ENCODE measurements at places on chromosomes 7 and 10.
A peak's percentile ranks its signal among the peaks of the same experiment; 100 is the strongest.

GRCh38 chr7:20742913-20743312 is 43.8 kb downstream of the SP8 start:
- DNase-seq = no peak

DNA sequence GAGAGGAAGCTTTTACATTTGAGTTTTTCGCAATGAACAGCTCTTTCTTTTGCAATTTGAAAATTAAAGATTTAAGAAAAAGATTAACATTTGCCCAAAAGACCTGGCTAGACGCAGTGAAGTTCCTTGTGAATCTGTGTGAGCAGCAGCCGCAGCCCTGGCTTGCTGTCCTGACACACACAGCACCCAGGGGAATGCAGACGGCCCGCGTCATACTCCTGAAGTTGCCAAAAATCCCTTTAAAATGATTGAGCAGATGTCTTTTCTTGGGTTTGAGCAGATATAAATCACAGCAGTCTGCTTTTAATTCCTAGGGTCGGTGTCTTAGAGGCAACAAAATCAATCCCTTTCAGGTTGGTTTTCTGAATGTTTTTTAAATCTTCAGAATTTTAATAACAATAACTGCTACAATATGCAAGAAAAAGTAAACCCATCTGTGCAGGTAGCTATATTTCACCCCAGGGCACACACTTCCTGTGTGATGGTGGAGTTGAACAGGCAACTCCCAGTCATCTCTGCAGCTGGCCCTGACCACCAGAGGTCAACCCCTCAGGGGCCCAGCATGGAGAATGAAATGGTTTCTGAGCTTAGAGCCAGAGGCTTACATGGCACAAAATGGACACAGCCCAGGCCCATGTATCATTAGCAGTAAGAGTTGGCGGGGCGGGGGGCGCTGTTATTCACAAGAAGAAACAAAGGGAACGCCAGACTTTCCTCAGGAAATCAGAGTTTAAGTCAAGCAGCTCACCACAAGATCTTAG is 32.2 kb upstream of the TRIL start:
- no peak for DNase-seq

GRCh38 chr7:74013539-74014272 is 14.3 kb upstream of the ELN start:
- DNase-seq = peak; percentile 68

- DNase-seq = no peak
These were observed 38.8 kb upstream of the SHH start for GRCh38 chr7:155850766-155851678.

GRCh38 chr7:50507898-50508470 is 57.2 kb downstream of the DDC start:
- DNase-seq = no peak

GRCh38 chr7:151633516-151633812 is 113.8 kb upstream of the RHEB start:
- DNase-seq = no peak

- no peak for DNase-seq
These were observed 549.6 kb downstream of the HTR7 start for GRCh38 chr10:90308223-90308622.

- no peak for DNase-seq
These were observed 563.3 kb downstream of the NRG3 start for GRCh38 chr10:82438277-82438676.

- no peak for DNase-seq
These were observed 43.9 kb upstream of the GRB10 start for GRCh38 chr7:50826371-50827172.

DNA sequence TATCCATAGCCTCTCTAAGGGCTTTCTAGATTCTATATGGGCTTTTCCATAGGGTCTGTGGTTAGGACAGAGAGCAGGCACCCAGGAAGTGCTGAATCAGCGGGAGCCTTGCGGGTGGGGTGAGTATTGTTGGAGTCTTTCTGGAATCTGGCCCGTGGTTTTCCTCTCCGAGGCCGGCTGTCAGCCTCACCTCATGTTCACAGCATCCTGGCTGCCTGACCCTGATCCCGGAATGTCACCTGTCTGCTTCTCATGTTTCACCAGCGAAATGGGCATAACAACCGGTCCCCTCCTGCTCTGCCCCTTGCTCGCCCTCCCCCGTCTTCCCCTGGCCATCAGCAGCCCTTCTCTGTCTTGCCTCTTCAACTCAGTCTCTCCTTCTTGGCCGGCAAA is 36.5 kb downstream of the DDIT4 start:
- DNase-seq = peak; percentile 89

GRCh38 chr10:115845921-115846320 is 427.1 kb downstream of the GFRA1 start:
- DNase-seq = no peak

DNA sequence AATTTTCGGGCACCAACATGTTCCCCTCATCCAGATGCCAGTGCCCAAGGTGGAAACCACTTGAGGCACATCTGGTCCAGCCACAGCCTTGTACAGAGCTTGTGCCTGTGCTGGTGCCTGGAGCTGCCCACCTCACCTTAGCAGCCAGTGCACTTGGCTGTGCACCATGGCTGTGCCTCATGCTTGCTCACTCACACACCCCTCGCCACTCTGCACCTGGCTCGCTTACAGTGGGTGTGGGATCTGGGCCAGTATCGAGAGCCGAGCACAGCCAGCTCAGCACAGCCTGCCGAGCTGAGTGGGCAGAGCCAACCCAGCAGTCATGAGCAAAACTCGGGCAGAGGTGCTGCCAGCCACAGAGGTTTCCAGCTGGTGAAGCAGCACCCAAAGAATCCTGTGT is 139.9 kb upstream of the NUPR2 start:
- DNase-seq = no peak

DNA sequence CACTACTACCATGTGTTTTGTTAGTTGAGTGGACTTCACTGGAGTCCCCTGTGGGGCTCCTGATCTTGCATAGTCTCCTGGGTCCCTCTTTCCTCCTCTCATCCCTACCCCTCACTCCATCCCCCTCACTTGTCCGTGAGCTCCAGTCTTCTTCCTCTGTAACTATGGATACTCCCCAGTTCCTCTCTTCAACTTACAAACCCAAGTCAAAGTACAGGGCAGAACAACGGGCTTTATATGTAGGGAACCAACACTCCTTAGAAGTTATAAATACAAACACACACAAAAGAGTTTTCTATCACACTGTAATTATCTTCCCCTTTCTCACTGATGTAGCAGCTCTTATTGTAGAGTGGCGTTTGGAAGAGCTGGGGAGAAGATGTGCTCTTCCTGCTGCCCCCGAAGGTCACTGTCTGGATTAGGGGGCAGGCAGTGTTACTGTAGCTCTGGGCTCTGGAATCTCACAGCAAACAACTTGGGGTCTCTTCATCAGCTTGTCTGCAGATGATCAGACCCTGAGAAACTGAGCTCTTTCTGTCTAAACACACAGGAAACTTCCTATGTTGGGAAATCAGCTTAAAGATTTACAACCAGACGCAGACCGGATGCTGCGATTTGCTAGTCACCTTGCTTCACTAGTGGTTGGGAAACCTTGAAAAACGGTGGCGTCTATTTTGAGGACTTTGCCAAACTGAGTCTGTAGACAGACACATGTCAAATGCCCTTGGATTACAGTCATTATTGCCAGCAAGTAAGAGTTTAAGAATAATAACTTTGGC is 13.6 kb downstream of the SNX10 start:
- DNase-seq = no peak

DNA sequence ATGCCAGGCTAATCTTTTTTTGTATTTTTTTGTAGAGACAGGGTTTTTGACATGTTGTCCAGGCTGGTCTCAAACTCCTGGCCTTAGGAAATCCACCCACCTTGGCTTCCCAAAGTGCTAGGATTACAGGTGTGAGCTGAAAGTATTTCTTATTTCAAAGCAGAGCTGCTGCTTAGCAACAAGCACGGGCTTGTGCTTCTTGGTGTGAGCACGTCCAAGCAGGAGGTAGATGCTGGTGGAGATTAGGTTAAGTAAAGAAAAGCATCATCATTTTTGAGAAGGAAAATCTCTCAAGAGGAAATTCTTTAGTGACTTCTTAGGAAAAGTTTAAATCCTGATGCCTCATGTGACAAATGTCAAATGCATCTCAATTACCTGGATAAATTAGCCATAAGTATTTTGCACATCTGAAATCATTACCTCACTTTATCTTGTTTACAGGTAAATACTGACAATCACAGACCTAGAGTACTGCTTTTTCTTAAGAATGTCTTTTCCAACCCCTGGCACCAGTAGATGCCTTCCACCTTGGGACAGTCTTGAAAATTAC is 431.8 kb upstream of the FZD8 start:
- DNase-seq = peak; percentile 55

DNA sequence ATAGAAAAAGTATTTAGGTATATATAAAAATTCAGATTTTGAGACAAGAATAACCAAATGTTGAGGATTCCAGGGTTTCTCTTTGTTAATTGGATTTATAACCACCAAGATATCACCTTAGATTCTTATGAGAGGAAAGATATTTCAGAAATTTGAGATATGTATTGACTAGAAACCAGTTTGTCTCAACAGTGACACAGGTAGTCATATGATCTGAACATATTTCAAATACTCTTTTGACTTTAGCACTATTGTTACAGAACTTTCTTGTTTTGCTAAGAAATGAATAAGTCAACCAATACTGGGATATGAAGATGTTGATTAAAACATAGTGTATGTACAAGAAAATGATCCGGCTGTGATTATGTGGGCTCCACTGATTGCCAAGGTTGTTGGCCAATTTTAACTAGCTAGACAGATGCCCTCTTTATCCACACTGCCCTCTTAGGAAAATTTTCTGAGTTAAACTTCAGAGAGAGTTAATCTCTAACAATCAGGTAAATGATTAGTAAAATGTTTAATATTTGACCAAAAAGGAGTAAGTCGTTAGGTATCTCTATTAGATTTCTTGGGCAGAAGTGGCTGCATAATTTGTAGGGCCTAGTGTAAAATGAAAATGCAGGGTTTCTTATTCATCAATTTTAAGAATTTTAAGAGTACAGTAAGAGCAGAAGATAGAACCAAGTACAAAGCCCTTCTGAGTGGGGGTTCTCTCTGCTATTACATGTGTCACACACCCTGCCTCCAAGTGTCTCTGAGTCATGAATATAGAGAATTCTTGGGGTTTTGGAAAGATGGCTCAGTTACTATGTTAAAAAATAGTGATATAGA is 376.0 kb downstream of the TFEC start:
- DNase-seq = peak; percentile 89

GRCh38 chr10:69363666-69364065 is 53.1 kb downstream of the TACR2 start:
- peak; percentile 15 for DNase-seq

DNA sequence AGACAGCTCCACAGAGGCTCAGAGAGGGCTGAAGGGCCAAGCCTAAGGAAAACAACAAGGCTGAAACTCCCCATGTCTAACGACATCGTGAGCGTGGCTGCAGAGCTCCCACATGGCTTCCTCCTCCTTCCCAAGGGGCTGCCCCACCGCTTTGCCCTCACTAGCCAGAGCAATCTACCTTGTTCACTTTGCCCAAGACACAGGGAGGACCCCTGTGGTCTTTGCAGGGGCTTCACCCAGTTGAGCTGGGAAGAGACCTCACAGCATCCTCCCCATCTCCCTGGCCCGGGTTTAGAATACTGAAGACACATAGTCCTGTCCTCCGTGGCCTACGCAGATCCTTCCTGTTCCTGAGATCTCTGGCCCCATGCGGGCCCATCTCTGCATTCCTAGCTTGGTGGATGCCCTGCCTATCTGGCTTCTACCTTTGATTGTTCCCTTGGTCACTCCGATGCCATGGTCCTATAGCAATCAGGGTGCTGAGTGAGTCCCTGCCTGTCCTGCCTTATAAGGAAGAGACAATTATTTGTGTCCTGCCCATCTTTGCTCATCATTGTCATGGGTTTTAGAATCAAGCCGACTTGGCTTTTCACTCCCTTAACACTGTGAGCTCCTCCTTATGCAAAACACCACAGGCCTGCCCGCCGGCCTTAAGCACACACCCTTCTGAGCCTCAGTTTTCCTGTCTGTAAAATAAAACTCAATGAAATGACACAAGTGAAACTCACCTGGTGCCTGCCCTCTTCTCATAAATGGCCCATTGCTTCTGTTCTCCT is 73.2 kb downstream of the PARP12 start:
- DNase-seq = no peak
